ENCODE measurements at places on chromosomes 7 and 10. TPM values are rescaled to one million over a fixed set of nuclear protein-coding genes. Genes with fewer than 3 reads are reported as not detected.

Gene OR2A12
- 0.39 TPM for total RNA-seq

Gene OR2A1
- 0.37 TPM for total RNA-seq

DNA sequence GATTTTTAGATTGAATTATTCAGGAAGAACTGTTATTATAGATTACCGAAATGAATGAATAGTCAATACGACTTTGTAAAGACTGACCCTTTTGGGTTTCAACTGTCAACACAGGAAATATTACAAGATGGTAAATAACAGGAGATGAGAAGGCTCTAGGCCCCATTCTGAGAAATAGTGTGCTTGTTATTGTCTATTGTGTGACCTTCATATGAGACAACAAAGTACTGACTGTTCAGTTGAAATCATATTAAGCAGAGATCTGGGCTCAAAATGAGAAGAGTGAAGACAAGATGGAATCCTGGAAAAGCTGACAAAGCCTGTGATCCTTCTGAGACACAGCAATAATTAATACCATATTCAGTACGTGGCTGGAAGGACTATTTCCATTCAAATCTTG lies 503.8 kb downstream of the INHBA start:
- DNase-seq = no peak

Gene TLX1
- 0.99 TPM for total RNA-seq

DNA sequence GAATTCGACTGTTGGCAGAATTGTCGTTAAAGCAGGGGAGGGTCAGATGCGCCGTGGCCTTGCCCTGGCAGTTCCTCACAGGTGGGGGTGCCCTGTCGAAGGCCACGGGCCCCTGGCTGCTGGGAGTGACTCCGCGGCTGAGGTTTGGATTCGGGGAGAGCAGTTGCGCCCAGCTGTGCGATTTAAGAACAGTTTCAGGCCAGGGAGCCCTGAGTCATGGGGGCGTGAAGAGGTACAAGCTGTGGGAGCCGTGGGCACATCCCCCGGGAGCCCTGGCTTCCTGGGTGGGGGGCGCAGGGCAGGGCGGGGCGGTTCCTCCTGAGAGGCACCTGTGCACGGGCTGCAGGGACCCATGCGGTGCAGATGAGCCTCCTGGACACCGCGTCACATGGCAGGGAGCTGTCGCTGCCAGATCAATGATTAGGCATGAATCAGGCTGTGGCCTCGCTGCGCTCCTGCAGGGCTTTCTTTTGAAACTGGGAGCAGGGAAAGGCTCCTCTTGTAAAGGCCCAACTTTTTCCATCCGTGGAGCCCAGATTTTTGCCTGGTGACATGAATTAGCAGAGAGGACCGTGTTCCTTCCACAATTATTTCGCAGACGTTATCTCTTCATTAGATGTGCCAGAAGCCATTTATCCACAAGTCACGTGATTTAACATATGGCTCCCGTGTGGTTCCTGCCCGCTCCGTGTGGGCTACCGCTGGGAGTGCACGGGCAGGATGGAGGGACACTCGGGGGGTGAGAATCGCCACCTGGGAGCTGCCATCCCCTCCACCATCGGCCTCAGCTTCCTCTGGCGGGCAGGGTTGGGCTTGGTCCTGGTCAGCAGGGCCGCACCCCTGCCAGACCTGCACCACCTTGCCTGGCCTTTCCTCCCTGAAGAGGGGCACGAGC lies 918 bp downstream of the PWWP2B start:
- peak; percentile 73 for DNase-seq

- DNase-seq = no peak
Observed at GRCh38 chr7:112362053-112362650, 88.1 kb upstream of the IFRD1 start.

Gene ARHGAP22
- 6.2 TPM for total RNA-seq

DNA sequence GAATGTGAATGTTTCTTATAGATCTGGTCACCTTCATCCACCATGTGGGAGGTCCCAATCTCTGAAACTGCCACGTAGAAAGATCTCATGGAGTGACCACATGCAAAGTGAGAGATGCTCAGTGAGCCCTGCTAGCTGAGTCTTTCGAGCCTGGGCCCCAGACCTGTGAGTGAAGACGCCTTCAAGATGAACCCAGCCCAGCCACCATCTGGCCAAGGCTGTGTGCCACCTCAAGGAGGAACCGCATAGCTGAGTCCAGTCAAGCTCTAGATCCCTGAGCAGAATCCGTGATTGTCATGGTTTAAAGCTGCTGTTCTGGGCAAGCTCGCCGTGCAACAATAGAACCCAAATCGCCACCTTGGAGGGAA lies 20.2 kb upstream of the PPIF start:
- no peak for DNase-seq

Gene GIMAP2
- 2.4 TPM for total RNA-seq

Gene SPDYE2
- total RNA-seq = 5.4 TPM

DNA sequence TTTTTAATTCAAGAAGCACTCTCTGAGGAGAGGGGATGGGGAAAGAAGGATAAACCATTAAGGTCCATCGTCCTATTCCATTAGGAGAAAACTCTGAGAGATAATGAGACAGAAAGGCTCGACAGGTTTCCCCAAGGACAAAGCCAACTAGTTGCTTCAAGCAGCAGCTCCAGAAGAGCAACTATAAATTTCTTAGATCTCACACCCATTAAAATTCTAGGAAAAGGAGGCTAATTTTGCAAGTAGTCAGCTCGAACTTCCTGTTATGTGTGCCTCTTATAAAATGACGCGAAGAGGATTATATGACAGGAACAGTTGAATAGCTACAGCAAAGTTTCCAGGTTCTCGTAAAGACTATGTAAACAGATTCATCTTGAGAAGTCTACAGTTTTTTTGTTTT lies 52.0 kb upstream of the ST8SIA6 start:
- no peak for DNase-seq

GRCh38 chr7:133560900-133561299 lies 308.0 kb downstream of the EXOC4 start:
- DNase-seq = no peak

DNA sequence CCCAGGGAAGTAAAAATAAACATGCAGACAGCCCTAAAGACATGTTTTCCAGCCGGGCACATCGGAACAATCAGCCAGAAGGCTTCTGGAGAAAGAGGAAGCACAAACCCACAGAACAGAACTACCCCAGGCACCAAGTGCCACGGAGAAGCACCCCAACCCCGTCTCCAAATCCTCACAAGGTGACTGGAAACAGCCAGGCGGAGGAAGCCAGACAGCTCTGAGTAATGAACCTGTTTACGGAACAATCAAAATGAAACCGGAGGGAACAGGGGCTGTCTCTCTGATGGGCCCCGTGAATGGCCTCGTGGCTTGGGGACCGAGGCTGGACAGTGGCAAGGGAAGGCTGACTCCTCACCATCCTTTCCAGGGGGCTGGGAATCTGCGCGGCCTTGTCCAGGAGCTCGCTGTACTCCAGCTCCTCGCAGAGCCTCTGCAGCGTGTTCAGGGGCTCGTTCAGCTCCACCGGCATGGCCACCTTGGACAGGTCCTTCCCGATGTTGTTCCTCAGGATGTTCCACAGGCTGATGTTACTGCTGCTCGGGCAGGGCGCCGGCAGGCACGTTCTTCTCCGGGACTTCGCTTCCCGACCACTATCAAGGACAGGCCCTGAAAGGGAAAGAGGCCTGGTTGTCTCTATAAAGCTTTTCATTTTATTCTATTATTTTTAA lies 77.0 kb upstream of the GSDME start:
- DNase-seq = no peak

GRCh38 chr10:103512166-103512565 lies 18.7 kb downstream of the NEURL1 start:
- DNase-seq = peak; percentile 4

Gene THNSL1
- 6.7 TPM for total RNA-seq

GRCh38 chr10:79470096-79470495 lies 24.7 kb upstream of the ZCCHC24 start:
- no peak for DNase-seq

DNA sequence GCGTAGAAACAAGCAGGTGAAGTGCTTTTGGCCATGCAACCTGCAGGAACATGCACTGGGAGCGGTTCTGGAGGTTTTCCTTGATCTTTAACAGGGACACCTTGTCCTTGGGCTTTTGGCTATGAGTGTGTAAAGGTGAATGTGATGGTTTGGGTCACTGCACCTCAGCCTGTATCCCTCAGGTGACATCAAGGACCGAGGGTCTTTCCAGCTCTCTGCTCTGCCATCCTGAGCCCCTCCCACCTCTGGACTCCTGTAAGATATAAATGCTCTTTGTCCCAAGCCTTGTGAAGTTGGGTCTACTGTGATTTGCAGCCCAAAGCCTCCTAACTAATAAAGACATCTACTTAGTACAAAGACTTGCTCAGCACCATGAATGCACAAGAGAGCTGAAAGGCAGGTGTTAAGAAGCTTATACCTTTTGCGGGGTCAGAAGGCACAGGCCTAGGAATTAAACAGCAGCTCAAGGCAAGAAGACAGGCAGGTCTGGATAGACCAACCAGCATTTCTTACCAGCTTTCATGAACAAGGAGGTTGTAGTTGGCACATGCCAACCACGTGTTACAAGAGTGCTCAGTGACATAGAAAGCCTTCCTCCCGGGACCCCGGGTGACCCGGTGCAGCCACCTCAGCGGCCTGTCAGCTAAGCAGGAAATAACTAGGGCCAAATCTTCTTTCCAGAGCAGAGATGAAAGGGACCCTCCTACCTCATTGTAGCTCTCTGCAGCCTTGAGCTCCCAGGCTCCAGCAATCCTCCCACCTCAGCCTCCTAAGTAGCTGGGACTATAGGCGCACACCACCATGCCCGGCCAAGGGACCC lies 89.9 kb downstream of the CARD11 start:
- no peak for DNase-seq

DNA sequence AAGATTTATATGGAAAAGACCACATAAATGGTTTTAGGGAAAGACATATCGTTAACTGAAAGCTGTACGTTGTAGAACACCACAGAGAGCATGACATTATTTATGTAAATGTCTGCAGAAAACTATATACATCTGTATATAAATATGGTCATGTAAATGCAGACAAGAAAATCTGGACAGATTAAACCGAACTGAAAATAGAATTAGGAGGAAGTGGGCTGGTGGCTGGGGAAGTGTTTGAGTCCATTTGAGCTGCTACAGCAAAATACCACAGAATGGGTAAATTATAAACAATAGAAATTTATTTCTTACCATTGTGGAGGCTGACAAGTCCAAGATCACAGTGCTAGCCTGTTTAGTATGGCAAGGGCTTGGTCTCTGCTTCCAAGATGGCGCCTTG lies 56.3 kb upstream of the USP6NL start:
- no peak for DNase-seq

GRCh38 chr7:36984041-36984521 lies 259.8 kb upstream of the AOAH start:
- no peak for DNase-seq

- no peak for DNase-seq
Observed at GRCh38 chr7:77205706-77206105, 6.1 kb upstream of the FGL2 start.

Data from testis (tissue), 5 donors.